Stimulated activated CD4-positive, alpha-beta T cell treated with anti-CD3 and anti-CD28 coated beads, Interleukin-1b, Interleukin-23, amount 100 ng/mL, for 48 hours (primary cell): ENCODE measurements at places on chromosomes 3 and 15.

DNA sequence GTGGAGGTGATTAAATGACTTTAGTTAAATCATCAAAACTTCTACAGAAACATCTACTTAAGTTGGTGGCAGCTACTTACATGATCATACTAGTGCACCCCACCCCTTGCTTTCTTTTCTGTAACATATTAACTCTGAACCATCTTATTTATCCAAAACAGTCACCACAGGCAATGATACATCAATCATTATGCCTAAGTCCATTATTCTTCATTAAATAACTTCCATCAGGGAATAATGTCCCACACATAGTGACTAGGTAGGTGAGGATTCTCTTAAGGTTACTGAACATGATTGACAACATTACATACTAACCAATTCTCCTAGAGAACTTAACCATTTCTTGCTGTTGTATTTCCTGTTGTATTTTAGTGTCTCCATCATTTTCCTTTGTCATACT, 210.2 kb downstream of the NR1D2 start:
- no peak for DNase-seq

DNA sequence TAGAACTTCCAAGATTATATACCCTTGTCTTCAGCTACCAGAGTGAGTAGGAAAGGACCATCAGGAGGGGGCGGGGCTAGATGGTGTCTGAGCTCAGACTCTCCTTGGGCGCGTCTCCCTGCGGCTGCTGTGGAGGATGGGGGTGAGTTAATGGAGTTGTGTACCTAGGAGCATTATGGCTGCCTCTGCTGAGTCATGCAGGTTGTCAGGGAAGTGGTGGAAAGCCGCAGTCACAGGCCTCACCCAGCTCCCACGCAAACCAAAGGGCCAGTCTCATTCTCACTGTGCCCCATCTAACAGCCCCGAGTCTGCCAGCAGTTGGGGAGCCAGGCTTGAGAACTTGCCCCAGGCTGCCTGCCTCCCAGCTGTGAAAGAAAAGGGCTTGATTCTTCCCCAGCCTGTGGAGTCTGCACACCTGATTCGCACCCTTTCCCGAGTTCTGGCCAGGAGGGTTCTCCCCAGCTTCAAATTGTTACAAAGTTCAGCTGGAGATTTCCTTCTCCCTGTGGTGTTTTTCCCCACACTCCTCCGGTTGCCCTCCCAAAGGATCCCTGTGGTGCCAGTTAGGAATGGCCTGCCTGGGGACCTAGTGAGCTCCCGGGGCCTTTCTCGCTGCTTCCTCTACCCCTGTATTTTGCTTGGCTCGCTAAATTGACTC, 143.3 kb downstream of the HCN4 start:
- DNase-seq = peak; percentile 39

- no peak for DNase-seq
These were observed at the start of gene ARNT2 for GRCh38 chr15:80404057-80404760. Gene ARNT2 (plus strand): TSS chr15:80404382. CDS start chr15:80404516, 134 bp downstream.

DNA sequence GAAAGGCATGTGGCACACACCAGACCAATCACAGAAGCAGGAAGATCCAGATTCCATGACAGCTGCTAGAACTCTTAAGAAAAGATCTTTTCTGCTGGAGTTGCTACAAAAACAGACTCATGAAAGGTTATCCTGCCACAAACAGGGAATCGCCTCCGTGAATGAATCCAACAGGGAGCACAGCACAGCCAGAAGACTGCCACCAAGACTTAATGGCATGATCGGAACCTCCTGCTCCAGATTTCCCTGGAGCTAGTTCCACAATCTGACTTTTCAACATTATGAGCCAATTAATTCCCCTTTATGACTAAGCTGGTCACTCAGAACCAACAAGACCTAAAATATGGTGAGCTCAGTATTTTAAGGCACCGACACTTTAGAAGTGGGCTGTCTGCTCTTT, 232.5 kb downstream of the FOXP1 start:
- DNase-seq = no peak

DNA sequence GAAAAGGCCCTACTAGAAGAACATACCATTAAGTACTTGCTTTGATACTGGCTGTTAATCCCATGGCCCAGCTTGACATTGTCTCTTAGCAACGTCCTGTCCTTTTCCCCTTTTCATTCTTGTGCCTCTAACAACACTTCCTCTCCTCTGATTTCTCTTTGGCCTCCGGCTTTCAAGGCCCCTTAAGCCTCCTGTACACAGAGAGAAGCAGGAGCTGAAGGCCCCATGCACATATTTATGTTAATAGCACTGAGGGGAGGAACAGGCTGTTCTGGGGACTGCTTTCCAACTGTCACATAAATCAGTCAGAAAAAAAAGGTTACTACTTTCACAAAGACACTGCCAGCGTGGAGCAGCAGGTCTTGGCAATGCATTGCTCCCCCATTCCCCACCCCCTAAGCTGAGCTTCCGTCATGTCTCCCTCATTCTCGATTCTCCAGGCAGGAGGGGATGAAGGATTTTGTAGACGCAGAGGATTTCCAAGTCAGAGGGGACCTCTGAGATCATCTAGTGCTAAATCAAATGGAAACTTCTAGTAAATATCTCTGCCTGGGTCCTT, 257.4 kb upstream of the ADAMTS9 start:
- DNase-seq = no peak

- peak; percentile 34 for DNase-seq
These were observed at the start of gene THBS1 for GRCh38 chr15:39580485-39581241. Gene THBS1 (plus strand): TSS chr15:39581079. CDS start chr15:39581858, 779 bp downstream.

DNA sequence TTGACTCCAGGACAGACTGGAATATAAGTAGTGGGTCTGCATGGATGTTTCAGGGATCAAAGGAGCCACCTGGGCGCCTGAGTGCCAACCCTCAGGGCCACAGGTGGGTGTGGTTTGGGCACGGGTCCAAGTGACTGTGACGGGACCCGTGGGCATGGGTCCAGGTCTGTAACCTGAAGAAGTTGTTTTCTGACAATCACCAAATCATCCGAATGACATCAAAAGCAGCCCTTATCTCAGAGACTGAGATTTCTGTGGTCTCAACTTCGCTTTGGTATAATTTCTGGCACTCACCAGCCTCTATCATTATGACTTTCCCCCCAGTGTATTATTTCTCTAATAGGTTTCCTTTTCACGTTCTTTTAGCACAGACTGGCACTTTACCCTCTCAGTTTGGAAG, 24.4 kb downstream of the RLBP1 start:
- DNase-seq = peak; percentile 55

GRCh38 chr3:28667646-28668621, 319.3 kb upstream of the AZI2 start:
- DNase-seq = peak; percentile 60

DNA sequence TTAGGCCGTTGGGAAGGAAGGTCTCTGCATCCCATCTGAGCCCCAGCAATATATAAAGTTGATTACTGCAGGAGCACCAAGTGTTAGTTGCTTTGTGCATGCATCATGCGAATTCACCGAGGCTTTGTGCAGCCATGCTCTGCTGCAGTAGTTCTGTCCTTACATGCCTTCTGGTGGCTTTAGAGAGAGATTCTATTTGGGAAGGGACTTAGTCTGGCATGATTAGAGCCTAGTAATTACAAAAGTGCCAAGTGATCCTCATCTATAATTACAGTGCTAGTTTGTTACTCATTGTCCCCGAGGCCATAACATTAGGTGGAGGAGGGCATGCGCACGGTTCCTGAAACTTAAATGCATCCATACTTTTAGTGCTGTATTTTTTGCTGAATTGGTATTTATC, 353.6 kb downstream of the CNTN4 start:
- no peak for DNase-seq

- no peak for DNase-seq
These were observed 1.1 kb upstream of the ZNF639 start for GRCh38 chr3:179321668-179322285.

DNA sequence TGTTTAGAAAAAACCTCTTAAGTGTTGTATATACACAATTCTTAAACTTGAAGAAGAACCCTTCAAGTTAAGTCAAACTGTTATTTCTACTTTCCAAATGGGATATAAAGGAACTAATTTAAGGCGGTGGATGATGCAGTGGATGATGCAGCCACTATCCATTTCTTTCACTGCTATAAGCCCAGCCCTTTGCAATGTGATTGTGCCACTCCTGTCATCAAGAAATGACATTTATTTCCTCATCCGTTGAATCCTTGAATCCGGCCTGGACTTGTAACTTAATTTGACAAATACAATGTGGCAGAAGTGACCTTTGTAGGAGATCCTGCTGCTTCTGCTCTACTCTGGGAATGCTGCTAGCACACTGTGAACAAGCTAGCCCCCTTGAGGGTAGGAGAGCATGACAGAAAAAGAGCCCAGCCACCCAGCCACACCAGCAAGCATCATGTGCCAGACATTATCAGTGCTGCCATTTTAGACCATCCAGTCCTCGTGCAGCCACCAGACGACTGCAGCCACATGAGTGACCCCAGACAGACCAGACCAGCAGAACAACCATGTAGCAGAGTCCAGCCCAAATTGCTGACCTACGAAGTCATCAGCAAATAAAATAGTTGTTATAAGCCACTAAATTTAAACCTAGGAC, 47.4 kb downstream of the UACA start:
- no peak for DNase-seq

DNA sequence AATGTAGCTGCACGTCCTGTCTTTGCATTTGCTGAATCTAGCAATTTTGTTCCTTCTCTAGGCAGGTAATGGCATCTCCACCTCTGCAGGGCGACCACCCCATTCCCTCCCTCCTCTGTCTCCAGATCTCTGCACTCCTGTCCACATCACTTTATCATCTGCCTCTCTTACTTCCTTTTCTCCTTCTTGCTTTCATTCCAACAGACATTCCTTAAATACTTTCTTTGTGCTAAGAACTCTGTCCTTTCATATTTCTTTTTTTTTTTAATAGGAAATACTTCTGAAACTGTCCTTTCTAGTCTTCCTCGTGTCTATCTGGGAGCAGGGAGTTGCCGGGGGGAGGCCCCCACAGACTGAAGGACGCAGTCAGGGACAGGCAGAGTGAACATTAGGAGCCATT, 7.2 kb downstream of the ITIH3 start:
- no peak for DNase-seq

GRCh38 chr3:110307065-110307809, 764.4 kb upstream of the NECTIN3 start:
- DNase-seq = no peak

DNA sequence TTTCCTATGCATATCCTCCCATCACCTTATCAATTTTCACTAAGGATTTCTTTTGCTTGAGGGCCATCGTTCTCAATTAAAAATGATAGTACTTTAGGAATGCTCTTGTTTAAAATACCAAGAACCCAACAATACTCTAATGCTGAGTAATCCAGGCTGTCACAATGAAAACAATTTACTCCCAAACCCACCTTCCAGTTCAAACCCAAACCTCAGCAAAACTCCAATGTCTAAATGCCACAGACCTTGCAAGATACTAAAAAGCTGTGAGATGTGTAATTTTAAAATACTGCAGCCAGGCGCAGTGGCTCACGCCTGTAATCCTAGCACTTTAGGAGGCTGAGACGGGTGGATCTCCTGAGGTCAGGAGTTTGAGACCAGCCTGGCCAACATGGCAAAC, 889.8 kb downstream of the ROBO1 start:
- no peak for DNase-seq

GRCh38 chr3:66442254-66443117, 58.3 kb downstream of the LRIG1 start:
- no peak for DNase-seq

DNA sequence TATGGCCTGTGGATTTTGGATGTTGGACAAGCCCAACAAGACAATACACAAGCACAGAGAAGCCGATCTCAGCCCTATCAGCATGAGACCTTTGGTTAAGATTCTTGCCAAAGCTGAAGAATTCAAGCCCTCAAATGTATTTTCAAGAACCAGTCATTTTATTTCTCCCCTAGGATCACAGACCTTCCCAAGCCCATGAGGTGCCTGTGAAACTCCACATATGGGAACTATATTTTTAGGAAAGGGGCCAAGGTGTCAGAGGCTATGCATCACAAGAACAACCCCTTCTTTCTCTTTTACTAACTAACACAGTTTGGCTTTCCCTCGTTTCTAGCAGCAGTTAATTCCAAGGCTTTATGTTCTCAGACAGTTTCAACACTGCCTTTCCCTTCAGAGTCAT, 364.5 kb downstream of the MAGI1 start:
- no peak for DNase-seq

GRCh38 chr3:143349455-143349854, 229.9 kb downstream of the CHST2 start:
- DNase-seq = no peak

DNA sequence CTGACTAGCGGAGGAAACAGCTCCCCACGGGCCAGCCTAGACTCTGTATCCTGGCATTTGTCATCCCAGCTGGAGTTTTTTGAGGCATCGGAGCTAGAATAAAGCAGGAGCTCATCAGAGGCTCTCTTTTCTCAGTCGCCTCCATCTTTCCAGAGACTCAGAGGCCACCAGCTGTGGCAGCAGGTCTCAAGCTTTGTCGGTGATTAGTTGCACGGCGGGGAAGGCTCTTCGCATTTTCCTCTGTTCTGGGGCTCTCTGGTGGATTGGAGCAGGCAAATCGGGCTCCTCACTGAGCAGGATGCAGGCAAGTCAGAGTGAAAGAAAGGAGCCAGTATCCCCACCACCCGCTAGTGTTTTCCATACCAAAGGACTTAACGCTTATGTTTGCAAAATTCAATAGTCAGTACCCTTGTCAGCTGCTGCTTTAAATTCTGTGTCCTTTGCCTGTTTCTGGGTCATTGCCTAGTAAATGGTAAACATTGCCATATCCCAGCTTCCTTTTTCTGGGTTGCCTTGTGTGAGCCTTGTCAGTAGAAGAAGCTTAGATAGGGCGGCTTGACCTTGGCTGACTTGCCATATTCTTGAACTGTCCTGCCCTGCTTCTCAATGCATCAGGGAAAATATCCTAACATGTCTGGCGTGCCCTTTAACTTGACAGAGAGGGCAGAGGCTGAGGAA, 127.1 kb downstream of the PTPRG start:
- DNase-seq = no peak

DNA sequence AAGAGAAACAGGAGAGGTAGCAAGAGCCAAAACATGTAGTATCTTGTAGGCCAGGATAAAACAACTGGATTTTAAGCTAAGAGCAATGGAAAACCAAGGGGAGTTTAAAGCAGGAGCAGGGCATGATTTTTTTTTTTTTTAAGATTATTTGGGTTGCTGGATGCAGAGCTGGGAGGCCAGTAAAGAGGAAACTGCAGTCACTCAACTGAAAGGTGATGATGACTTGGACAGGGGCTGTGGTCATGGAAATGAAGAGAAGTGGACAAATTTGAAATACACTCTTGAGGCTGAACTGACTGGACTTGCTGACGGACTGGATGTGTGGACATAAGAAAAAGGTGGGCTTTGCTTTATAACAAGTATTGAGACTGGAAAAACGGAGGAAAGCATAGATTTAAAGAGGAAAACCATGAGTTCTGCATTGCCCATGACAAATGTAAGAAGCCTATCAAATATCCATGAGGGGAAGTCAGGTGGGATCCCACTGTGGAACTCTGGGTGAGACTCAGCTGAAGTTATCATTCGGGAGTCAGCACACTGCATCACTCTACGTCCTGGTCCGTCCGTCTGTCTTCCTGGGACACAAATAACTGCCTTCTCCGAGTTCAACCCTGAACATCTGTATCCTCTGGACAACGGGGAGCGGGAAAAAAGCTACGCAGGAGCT, 688 bp downstream of the XPC start:
- no peak for DNase-seq

DNA sequence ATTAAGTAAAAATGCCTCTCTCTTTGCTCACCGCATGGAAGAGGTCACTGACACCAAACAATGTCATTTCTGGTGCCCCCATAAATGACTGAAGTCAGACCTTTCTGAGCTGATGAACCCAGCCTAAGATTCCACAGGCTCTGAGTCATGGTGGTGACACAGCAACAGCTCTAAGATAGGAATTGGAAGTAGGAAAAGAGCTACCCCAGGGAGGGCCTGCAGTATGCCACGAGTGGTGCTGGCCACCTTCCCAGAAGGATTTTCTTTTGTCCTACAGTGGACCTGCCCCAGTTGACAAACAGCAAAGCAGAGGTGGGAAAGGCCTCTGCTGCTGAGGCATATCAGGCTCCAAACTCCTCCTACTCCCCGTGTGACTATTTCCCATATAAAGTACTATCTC, 208.1 kb downstream of the MINAR1 start:
- DNase-seq = no peak
